ENCODE measurements at places on chromosomes 11 and 22. TPM values are rescaled to one million over a fixed set of nuclear protein-coding genes. Genes with fewer than 3 reads are reported as not detected.

IFITM1 gene
- total RNA-seq, result 211 TPM

PATE2 gene
- 0.23 TPM for total RNA-seq

- no peaks in the 10 kb centered on the region for H3K36me3 ChIP-seq
- peak; percentile 37 for DNase-seq
- no peak overlapping the region for H3K27ac ChIP-seq
- H3K4me1 ChIP-seq, result no peaks in the 10 kb centered on the region
Observed at GRCh38 chr11:117459123-117459978, 131.7 kb downstream of the CEP164 start.

- no peaks in the 10 kb centered on the region for H3K4me1 ChIP-seq
- no peaks in the 10 kb centered on the region for H3K27me3 ChIP-seq
- H3K36me3 ChIP-seq, result no peaks in the 10 kb centered on the region
- H3K27ac ChIP-seq, result no peak overlapping the region
Observed at GRCh38 chr22:26291940-26292666, 122.8 kb downstream of the SEZ6L start.

DNA sequence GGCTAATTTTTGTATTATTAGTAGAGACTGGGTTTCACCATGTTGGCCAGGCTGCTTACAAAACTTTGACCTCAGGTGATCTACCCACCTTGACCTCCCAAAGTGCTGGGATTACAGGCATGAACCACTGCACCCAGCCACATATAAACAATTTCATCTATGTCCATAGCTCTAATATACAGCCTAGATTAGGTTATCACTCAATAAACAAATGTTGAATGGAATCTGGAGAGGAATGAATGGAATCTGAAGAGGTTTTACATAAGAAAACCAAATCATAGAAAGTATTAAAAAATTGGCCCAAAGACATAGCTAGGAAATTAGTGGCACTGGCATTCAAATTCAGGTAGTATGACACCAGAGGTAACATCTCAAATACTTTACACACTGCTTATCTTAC is 1401.4 kb upstream of the TENM4 start:
- H3K27ac ChIP-seq, result no peak overlapping the region
- no peak for DNase-seq
- H3K4me1 ChIP-seq, result no peaks in the 10 kb centered on the region
- no peaks in the 10 kb centered on the region for H3K36me3 ChIP-seq
- H3K27me3 ChIP-seq, result no peaks in the 10 kb centered on the region

GRCh38 chr11:74024261-74025029 is 15.6 kb upstream of the UCP3 start:
- H3K36me3 ChIP-seq, result no peaks in the 10 kb centered on the region
- no peak overlapping the region for H3K27ac ChIP-seq
- DNase-seq, result no peak
- no peaks in the 10 kb centered on the region for H3K27me3 ChIP-seq
